ENCODE measurements at places on chromosomes 1 and 21. TPM values are rescaled to one million over a fixed set of nuclear protein-coding genes. Genes with fewer than 3 reads are reported as not detected.

KCND3 gene
- total RNA-seq = 25.3 TPM

OLIG2 gene
- total RNA-seq = not detected

GRIK3 gene
- 0.68 TPM for total RNA-seq

DNA sequence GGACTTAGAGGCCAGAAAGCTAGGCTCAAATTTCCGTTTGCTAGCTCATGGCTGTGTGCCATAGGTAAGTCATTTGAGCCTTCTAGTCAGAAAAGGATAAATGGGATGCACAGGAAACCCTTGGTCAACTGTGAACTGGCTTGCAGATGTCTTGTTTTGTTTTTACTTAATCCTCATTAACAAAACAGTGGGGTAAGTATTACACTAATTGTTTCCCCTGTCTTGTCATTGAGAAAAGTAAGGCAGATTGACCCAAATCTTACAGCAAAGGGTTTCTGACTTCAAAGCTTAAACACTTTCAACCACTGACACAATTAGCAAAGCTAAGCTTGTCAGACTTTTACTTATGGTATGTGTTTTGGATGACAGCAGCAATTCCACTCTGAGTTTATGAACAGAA, 291.3 kb downstream of the NTNG1 start:
- no peak for DNase-seq

DNA sequence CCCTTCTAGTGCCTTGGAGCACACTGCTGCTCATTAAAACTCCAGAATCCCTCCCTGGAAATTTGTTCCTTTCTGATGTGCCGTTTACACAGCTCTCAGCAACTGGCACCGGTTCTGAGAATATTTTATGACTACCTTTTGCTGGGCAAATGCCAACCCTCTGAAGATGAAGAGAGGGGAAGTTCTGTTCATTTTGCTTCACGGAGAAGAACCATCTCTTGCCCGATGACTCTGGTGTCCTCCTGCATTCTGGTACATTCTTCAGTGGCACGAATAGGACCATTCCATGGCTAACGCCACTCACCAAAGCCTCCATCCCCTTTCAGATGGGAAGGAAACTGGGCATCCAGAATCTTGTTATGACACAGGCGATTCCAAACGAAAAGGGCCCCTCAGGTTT, 96.2 kb upstream of the SIM2 start:
- DNase-seq = no peak

DNA sequence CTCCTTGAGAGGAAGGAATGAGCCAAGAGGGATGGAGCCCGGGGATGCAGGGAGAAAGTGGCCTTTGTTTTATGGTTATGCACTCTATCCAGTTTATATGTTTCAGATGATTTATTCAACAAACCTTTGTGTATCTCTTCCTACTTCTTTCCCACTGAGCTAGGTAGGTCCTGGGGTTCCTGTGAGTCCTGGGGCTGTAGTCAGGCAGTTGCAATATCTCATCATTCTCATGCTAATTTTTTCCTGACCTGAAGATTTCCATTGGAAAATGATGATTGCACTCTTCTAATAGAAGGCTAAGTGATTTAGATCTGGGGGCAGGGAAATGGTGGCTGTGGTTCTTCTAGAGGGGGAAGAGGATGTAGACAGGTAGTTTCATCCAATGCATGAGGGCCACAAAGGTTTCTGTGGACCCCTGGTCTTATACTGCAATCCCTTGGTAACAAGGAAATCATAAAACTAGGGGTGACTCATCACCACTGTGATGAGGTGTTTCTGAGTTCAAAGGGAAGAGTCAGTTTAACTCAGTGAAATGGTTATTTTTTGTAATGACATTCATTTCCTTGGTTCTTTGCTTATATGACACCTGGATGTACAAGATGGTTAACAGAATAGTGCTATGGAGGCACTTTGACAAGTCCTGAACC, 20.2 kb downstream of the B3GALT5 start:
- DNase-seq = no peak

- DNase-seq = no peak
Observed at GRCh38 chr1:107835151-107835670, 129.8 kb downstream of the VAV3 start.

Data from aorta (tissue), 5 donors.